Transverse colon (tissue), 4 donors: ENCODE measurements at places on chromosomes 3 and 15. TPM values are rescaled to one million over a fixed set of nuclear protein-coding genes. Genes with fewer than 3 reads are reported as not detected.

PLS1 gene
- total RNA-seq, result 507 TPM

ATP13A5 gene
- total RNA-seq, result not detected

SIDT1 gene
- total RNA-seq, result 35.6 TPM

GATA2 gene
- 8.2 TPM for total RNA-seq

LRRC15 gene
- 0.32 TPM for total RNA-seq

KCNH8 gene
- total RNA-seq, result 1.1 TPM

SPINK8 gene
- total RNA-seq, result not detected

DUOX2 gene
- 23.8 TPM for total RNA-seq

GCSAM gene
- not detected for total RNA-seq

DNA sequence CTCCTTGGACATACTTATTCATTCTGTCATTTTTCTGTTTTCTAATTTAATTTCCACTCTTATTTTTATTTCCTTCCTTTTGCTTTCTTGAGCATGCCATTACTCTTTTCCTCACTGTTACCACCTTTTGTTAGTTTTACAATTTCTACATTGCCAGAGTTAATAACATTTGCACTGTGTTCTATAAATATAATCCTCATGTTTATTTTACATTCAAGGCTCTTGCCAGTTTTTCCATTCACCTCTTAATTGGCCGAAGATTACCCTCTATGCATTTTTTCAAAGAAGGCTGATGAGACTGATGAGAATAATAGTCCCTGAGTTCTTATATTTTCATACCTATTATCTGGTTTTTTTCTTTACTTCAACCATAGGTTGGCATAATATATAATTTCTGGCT, 10.5 kb downstream of the BTD start:
- DNase-seq, result no peak

- DNase-seq, result no peak
Measured at GRCh38 chr3:167829071-167829470, 93.5 kb downstream of the SERPINI1 start.

DNA sequence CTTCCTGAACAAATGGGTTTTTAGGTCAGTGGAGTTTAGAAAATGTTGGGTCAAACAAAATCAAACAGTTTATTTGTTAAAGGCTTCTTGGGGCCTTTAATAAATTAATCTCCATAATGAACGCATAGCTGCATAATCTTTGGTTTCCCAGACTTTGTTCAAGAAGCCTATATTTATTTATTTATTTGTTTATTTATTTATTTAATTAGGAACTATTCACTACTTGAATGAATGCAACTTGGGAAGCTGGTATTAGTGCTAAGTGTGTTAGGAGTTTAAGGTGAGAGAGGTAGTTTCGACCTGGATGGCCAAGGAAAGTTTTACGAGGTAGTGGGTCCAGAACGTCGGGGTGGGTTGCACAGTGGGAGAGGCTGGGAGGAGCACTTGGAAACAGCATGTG, 281.9 kb upstream of the C2CD4B start:
- DNase-seq, result no peak

GRCh38 chr3:54870423-54870822, 57.4 kb downstream of the LRTM1 start:
- no peak for DNase-seq

GRCh38 chr3:41419809-41420208, 220.5 kb downstream of the CTNNB1 start:
- no peak for DNase-seq

- no peak for DNase-seq
Measured at GRCh38 chr3:148930752-148931151, 60.6 kb upstream of the GYG1 start.

DNA sequence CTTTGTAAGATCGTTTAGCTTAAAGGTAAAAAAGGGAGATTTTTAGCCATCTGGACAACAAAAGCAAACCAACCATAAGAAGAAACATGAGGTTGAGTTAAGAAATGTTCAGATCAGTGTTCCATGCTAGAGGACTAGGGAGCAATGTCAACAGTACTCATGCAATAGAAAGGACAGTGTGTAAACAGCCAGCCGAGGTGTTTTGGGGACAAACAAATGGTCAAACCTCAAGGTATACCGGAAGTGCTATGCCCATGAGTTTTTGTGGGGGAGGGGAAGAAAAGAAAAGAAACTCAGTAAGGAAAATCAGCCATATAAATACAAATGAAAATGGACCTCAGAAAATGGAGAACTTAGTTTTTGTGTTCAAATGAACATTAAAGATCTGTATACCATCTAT, 289.5 kb upstream of the GRM7 start:
- DNase-seq, result no peak

DNA sequence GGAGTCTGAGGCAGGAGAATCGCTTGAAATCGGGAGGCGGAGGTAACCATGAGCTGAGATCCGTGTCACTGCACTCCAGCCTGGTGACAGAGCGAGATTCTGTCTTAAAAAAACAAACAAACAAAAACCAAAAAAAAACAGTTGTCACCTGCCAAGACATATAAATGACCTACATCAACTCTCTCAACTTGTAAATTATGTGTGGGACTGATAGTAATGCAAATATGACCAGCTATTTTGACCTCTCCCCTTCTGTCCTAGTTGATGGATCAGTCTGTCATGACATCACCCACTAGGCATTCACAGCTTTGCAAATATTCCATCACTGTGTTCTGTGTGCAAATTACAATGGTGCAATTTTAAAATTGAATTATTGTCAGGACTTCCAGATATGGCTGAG, 175.4 kb downstream of the EBLN2 start:
- no peak for DNase-seq

GRCh38 chr15:100172356-100173024, 169.3 kb downstream of the ADAMTS17 start:
- no peak for DNase-seq

DNA sequence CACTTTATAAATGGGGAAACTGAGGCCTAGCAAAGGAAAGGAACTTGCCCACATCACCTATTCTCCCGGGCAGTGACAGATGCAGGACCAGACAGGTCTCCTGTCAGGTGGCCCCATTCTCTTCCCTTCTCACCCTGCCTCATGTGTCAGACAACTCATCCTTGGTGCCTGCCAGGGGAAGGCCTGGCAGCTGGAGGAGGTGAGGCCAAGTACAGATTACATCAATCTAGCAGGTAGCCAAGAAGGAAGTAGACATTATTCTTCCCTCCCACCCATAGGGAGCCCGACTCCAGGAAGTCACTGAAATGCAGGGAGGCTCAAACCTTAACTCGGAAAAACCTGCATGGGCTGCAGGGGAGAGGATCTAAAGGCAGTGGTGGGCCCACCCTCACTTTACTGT, 39.6 kb downstream of the DAPK2 start:
- DNase-seq, result peak; percentile 58

- no peak for DNase-seq
Measured at GRCh38 chr3:65992106-65992505, 46.6 kb downstream of the MAGI1 start.

GRCh38 chr3:181174676-181175233, 185.2 kb upstream of the DNAJC19 start:
- DNase-seq, result no peak

DNA sequence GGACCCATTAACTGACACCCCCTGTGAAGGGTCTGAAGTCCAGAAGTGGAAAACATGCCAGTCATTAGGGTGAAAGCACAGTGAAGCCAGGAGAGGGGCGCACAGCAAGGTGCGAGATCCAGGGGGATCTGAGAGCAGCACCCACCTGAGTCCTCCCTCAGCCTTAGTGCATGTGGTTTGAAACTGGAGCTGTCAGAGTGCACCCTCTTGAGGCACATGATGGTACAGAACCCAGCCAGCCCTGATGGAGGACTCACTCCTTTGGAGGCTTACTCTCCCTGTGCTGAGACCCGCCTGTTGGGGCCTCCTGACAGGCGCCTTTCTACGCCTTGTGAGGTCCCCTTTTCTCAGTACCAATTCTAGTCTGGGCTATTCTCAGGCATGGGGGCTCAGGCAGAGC, 77.8 kb downstream of the IL20RB start:
- DNase-seq, result no peak

- no peak for DNase-seq
Measured at GRCh38 chr15:68658151-68658550, 79.4 kb downstream of the CORO2B start.

GRCh38 chr3:160454995-160455394, 5.4 kb upstream of the TRIM59 start:
- DNase-seq, result no peak

- no peak for DNase-seq
Measured at GRCh38 chr15:73787621-73788020, 34.5 kb upstream of the INSYN1 start.

GRCh38 chr15:74303741-74304309, 63.6 kb downstream of the CYP11A1 start:
- DNase-seq, result no peak

- no peak for DNase-seq
Measured at GRCh38 chr3:37347941-37348340, 173.6 kb upstream of the LRRFIP2 start.

- DNase-seq, result no peak
Measured at GRCh38 chr15:27757052-27757451, 342.1 kb downstream of the OCA2 start.

- no peak for DNase-seq
Measured at GRCh38 chr15:80828796-80829195, 49.6 kb downstream of the CEMIP start.

DNA sequence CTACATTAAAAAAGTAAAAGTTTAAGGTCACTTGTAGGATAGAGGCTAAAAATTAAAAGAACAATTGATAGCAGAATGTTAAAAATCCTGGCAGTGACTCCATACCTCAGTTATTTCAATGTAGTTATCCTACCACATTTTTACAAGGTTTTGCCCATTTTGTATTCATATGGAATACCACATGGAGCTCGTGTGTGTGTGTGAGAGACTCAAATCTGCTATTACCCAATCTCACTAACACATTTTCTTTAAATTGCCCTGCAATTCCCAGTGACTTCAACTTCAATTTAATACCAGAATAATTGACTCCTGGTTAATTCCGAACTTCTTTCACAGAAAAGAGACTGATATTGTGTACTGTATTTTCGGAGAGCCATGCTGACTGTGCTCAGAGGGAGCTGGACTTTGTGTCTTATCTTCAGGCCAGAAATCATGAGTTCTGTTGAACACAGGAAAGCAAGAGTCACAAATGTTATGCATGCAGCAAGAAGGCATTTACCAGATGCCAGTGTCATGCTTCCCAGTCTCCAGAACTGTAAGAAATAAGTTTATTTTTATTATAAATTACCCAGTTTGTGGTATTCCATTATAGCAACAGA, 529.0 kb upstream of the NECTIN3 start:
- DNase-seq, result no peak

GRCh38 chr3:13009132-13009945, 63.9 kb downstream of the IQSEC1 start:
- DNase-seq, result peak; percentile 86

GRCh38 chr3:197007296-197007940, 22.2 kb downstream of the MELTF start:
- DNase-seq, result no peak

DNA sequence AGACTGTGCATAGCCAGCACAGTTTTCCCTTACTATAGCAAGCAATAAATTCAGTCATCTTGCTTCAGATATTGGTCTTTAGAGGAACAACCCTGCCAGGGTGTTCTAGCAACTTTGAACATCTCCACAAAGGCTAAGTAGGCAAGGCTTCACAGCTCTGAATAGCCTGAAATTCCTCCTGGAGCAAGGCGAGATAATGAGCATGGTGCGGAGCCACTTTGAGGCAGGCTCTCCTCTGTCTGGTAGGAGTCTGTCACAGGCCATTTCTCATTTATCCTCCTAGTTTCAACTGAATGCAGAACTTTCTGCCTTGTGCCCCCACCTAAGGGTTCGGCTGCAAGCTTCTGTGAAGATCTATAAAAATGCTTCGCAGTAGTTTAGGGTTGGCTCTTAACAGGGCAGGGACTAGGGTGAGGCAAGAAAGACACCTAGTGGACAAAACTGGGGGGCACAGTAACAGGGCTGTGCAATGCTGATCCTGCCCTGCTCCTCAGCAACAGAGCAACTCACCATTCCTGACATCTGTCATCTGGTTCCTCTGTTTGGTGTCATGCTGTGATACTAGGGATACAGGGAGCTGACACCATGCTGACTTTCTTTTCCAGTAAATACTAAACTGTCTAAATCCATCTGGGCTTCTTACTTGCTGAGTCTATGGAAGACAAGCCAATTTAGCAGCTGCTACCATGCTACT, 16.6 kb upstream of the EHHADH start:
- DNase-seq, result peak; percentile 26

- peak; percentile 76 for DNase-seq
Measured at GRCh38 chr3:62188681-62189375, 184.5 kb downstream of the FEZF2 start.

DNA sequence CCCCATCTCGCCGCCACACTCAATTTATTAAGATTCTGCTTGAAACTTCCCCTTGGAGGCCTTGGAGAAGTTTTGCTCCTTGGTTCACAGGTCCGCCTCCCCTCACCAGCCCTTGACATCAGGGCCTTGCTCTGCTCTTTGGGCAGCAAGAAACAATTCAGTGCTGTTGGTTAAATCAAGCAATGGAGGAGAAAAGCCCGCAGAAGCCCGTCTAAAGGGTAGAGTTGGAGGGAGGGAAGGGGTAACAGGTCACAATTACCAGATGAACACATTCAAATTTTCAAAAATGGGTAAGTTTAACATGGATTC, 429 bp downstream of the PARP9 start:
- no peak for DNase-seq

- no peak for DNase-seq
Measured at GRCh38 chr15:96223939-96224338, 106.6 kb upstream of the NR2F2 start.

DNA sequence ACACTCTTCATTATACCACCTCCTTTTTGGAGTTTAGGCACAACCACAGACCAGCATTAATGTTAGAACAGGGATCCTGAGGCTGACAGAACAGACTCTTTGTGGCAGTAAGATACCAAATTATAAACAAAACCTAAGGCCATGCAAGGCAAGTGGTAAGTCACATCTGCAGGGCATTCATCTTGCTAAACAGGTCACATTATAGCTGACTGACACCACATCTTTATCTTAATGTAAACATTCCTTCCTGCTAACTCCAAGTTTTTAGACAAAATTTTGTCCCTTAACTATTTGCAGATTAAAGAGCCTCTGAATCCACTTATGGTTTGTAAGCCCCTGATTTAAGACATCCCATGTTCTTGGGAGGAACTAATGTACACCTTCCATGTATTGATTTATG, 500.6 kb downstream of the PYDC2 start:
- DNase-seq, result no peak

DNA sequence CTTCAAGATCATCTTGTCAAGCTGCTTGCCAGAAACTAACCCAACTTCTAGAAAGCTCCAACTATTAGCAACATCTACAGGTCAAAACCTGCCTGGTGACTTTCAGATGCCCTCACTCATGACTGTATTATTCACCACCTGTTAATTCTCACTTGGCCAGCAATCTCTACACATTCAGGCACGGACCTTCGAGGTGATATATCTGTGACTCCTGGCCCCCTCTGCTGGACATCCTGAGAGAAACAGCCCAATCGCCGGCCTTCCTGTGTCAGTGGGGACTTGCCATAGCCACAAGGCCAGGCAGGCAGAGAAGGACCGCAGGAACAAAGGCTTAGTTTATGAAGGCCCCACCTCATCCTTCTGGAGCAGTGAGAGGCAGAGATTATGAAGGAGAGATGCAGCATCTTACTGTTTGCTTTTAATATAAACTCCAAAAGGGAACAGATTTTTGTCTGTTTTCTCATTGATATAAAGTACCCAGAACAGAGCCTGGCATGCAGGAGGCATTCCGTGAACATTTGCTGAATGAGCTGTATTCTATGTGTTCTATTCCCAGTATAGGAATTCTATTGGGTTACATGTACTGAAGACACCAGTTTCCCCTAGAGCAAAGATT, 24.4 kb upstream of the OCA2 start:
- peak; percentile 75 for DNase-seq

- no peak for DNase-seq
Measured at GRCh38 chr15:34271493-34271892, 46.7 kb downstream of the EMC4 start.
